ENCODE measurements at places on chromosomes 2 and 18.

DNA sequence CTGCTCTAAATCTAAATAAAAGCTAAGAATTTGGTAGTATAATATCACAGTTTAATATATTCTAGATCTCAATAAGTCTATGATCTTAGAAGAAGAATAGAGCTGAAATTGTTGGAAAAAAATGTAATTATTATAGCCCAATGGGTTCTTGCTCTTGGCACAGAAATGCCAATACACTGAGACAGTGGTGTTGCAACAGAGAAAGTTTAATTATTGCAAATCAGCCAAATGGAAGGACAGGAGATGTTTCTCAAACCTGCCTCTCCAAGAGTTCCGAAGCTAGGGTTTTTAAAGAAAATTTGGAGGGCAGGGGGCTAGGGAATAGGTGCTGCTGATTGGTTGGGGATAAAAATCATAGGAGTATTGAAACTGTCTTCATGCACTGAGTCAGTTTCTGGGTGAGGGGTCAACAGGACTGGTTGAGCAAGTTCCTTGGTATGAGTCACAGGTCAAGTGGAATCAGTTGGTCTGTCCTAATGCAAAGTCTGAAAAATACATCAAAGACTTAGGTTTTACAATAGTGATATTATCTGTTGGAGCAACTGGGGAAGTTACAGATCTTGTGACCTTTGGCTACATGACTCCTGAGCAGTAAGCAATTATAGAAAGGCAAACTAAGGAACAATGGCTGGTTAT, 228.6 kb downstream of the CD226 start:
- DNase-seq, result no peak

DNA sequence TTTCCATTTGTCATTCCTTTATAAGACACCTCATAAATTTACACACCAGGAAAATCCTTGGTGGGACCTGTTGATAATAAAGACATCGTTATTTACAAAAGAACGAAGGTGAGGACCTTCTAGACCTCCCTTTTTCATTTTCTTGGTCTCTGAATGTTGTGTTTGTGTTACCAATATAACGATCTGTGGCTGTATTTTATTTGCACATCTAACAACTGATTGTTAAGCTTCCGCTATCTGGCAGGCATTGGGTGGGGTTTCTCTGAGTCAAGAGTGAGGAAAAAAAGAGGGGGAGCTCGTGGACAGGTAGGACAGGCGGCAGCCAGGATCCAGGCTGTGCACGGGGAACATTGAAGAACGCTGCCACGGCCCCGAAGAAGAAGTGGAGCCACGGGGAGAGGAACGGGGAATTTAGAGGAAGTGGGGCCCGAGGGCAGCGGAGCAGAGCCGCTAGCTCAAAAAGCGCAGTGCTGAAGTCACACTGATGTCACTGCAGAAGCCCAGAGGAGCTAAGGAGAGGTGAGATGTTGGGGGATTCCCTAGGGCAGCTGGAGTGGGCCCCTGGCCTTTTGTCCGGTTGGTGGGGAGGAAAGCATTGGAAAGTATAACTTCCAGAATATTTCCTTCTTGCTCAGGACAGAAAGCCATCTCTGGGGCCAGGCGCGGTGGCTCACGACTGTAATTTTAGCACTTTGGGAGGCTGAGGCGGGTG, 20.9 kb upstream of the DNMT3A start:
- DNase-seq, result no peak

GRCh38 chr18:62368100-62368499, 43.0 kb downstream of the TNFRSF11A start:
- no peak for DNase-seq

DNA sequence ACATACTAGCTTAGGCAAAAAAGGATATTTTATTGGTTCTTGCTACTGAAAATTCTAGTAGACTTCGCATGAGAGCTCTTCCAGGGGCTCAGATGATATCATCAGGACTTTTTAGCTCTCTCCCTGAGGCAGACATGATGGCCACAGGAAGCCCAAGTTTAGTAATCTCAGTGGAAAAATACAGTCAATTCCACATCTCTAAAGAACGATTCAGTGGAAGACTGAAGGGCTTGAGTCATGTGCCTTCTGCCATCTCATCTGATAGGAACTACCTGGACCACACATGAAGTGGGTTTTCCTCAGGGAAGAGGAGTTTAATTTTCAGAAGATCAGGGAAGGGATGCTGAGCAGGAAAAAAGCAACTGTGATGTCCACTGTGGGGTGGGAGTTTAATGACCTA, 117.3 kb downstream of the TTC27 start:
- no peak for DNase-seq

GRCh38 chr2:28648147-28648546, 103.5 kb upstream of the PPP1CB start:
- no peak for DNase-seq

DNA sequence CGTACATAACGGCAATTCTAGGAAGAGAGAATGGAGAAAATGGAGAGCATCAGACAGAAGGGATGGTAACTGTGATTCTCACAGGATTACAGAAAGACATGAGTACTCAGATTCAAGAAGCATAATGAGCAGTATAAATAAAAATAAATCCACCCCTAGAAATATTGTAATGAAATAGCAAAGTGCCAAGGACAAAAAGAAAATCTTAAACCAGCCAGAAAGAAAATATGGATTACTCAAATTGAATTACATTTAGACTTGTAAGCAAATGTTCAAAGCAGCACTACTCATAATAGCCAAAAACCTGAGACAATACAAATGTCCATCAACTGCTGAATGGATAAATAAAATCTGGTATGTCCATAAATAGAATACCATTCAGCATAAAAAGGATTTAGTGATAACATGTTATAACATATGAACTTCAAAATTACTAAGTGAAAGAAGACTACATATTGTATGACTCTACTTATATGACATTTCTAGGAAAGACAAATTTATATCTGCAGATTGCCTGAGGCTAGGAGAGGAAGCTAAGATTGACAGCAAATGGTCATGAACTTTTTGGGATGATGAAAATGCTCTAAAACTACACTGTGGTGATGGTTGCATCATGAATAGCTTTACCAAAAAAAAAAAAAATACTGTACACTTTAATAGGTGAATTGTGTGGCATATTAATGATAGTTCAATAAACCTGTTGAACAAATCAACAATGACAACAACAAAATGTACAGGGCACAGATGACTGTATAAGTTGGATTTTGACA, 63.4 kb upstream of the SPTBN1 start:
- DNase-seq, result no peak

GRCh38 chr2:118921646-118922045, 20.3 kb upstream of the MARCO start:
- DNase-seq, result no peak

DNA sequence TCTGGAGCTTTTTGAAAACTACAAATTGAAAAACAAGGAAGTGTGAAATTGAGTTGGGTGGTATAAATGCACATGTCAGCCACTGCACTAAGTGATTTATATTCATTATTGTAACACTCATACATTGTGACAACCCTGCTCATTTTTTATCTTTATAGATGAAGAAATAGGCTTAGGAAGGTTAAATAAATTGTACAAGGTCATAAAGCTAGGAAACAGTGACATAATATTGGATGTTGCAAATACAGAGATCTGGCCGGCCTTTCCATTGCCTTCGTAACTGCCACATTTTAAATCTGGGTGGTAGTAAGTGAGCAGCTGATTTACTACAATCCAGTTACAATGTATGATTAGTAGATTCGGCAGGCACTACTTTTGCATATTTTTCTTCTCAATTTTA, 76.6 kb upstream of the LPIN2 start:
- DNase-seq, result no peak

GRCh38 chr2:209806318-209806717, 34.7 kb downstream of the UNC80 start:
- no peak for DNase-seq

DNA sequence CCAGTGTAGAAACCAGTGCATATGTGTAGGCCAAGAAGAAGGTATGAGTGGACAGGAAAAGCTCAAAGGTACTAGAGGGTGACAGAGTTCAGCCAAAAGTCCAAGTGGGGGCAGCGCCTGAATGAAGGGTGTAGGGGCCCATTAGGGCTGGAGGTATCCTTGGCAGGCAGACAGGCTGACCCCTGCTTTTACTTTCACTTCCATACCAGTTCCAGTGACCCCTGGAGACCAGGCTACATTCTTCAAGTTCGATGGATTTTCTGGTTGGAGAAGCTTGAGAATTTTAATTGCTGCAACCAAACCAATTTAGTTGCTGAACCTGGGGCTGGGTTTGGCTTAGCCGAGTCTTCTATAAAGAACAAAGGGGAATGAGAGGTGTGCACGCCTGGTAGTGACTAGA, 42.3 kb upstream of the MRPL33 start:
- DNase-seq, result no peak

GRCh38 chr2:37855283-37856041, 69.6 kb upstream of the RMDN2 start:
- DNase-seq, result peak; percentile 67

GRCh38 chr2:169966454-169966853, 139.2 kb downstream of the UBR3 start:
- DNase-seq, result no peak

- DNase-seq, result no peak
These were observed 49.4 kb upstream of the MCFD2 start for GRCh38 chr2:46964835-46965560.

GRCh38 chr2:200454927-200455801, 54.7 kb downstream of the KCTD18 start:
- no peak for DNase-seq

- DNase-seq, result no peak
These were observed 7.0 kb upstream of the ZNF407 start for GRCh38 chr18:74590671-74591070.

Measured in upper lobe of right lung (tissue), 1 donor.